T1000 (cell line): ENCODE measurements at places on chromosomes 5 and 9.

- DNase-seq = no peak
These were observed 393.6 kb upstream of the IZUMO3 start for GRCh38 chr9:24939109-24939850.

- no peak for DNase-seq
These were observed 27.2 kb downstream of the AHRR start for GRCh38 chr5:348726-349125.

GRCh38 chr9:133256136-133256461, 18.9 kb downstream of the ABO start:
- no peak for DNase-seq

DNA sequence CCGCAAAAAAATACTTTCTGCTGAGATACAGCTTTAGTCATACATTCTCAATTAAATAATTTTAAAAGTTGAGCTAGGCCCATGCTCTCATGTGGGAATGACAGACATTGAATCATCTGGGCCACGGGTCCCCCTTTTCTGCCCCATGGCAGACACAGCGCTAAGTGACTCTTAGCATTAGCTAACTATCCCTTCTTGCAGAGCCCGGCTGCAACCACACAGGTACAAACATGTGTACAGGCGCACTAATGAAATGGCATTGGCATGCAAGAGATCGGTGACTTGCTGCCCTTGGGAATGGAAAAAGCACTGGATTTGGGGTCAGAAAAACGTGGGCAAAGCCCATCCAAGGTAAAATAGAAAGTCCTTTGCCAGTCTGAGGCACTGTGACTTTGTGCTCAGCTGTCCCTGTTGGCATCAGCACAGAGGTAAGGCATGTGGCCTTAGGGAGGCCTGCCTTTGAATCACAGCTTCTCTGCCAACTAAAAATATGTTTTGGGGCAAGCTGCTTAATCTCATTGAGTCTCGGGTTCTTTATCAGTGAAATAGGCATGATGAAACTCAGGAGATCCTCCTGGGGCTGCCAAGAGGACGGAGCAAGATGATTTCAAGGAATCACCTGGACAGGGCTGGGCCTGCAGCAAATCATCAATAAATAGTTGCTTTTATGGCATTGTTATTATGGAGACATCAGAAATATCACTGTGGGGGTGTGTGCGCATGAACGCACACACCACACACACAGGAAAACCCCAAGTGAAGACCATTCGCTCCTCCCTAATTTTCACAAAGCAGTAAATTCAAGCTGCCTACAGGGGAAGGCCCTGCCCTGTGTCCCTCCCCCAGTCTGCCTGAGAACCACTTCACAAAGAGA, 54.2 kb downstream of the WHRN start:
- DNase-seq = no peak

GRCh38 chr9:126704157-126704891, 90.6 kb downstream of the LMX1B start:
- DNase-seq = no peak

DNA sequence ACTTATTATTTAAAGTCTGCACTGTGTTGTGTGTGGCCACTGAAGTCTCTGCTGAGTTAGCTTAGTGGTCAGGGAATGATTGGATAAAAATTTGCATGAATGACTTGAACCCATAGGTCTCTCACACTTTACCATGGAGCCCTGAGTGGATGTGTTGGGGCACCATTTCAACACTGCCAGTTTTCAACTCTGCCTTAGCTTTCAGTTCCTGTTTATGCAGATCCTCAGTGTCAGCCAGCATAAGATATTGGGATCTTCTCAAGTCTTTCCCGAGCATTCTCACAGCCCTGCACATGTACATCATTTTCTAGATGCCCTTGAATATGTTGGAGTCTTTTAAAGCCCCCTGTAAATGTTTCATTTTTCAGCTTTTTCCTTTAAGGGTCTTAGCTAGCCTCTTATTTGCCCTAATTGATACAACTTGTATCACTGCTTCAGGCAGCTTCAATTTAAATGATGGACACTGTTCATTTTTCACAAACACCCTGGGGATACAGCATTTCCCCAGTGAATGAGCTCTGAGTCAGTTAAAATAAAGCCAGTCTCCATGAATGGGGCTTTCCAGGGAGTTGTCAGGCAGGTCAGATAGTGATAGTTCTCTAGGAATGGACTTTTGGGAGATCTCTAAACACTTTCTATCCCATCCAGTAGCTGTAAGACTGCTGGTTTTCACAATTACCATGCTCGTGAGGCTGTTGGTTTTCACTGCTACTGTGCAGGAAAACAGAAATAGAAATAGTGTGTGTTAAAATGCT, 211.9 kb upstream of the PAPPA start:
- peak; percentile 9 for DNase-seq

- no peak for DNase-seq
These were observed 195.7 kb downstream of the ZNF608 start for GRCh38 chr5:124550731-124551130.

- DNase-seq = no peak
These were observed 156.9 kb downstream of the PAM start for GRCh38 chr5:102911973-102912372.

DNA sequence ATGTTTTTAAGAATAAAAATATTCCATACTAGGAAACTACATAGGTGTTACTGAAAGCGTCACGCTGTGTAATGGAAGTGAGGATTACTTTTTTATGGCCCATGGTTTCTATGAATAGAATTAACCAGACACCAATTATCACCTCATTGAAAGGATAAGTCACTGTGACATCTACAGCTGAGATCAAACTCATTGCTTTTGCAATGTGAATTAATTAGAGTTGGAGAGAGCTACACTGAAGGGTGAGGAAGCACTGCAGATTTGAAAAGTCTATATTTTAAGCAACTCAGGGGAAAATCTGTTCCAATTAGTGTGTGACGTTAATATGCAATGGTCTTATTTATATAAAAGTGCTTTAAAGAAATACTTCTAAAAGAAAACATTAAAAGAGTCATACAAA, 1300.1 kb upstream of the DMAC1 start:
- no peak for DNase-seq

GRCh38 chr9:131593091-131593820, 47.9 kb downstream of the PRRT1B start:
- no peak for DNase-seq

DNA sequence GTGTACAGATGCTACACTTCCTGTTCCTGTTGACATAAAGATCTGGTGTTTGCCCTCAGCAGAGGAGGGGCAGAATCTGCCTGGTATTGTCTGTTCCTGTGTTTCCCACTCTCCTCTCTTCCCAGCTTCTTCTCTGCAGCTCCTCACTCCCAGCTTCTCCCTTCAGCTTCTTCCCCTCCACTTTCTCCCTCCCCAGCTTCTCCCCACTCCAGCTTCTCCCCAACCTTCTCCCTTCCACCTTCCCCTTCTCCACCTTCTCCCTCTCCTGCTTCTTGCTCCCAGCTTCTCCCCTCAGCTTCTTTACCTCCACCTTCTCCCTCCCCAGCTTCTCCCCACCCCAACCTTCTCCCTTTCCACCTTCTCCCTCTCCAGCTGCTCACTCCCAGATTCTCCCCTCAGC, 148.9 kb upstream of the IRX2 start:
- no peak for DNase-seq

- DNase-seq = no peak
These were observed 125.5 kb downstream of the OLFM1 start for GRCh38 chr9:135212961-135213360.

GRCh38 chr5:316210-317085, 5.1 kb upstream of the AHRR start:
- no peak for DNase-seq

DNA sequence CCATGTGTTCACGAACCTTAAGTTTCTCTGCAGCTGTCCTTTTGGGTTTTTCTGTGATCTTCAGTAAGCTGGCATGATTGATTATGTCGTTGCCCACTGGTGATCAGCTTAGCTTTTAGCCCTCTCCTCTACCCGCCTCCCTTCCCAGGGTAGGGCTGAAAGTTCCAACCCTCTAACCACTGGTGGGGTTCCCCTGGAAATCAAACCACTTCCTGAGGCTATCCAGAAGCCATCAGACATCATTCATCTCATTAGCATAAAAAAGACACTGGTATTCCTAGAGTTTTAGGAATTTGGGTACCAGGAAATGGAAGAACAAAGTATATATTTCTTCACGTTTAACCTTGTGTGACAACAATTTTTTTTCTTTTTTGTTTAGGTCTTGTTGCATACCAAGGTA, 29.8 kb downstream of the SPIN1 start:
- no peak for DNase-seq

GRCh38 chr9:338602-339001, 123.9 kb downstream of the DOCK8 start:
- no peak for DNase-seq

DNA sequence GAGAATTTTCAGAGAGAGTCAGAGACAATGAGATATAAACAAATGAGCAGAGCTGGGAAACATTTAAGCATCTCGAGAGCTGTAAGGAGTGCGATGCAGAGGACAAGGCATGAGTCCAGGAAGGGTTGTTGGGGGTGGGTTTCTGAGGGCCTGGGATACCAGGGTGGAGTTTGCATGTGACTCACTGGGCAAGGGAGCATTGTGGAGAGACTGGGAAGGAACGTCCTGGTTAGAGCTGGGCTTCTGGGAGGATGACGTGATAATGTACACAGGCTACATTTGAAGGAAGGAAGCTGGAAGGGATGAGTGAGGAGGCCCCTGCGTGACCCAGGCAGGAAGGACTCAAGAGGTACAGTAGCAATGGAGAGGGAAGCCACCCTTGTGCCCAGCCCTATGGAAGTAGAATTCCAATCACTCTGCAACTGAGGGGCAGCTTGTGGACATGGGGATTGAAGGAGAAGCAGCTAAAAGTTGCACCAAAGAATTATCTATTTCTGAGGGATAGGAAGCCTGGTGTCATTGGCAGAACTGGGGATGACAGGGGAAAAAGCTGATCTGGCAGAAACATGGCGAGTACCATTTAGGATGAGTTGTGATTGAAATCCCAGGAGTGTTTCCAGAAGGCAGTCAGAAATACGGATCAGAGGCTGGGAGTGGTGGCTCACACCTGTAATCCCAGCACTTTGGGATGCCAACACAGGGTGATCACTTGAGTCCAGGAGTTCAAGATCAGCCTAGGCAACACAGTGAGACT, 59.3 kb upstream of the AFAP1L1 start:
- peak; percentile 62 for DNase-seq

DNA sequence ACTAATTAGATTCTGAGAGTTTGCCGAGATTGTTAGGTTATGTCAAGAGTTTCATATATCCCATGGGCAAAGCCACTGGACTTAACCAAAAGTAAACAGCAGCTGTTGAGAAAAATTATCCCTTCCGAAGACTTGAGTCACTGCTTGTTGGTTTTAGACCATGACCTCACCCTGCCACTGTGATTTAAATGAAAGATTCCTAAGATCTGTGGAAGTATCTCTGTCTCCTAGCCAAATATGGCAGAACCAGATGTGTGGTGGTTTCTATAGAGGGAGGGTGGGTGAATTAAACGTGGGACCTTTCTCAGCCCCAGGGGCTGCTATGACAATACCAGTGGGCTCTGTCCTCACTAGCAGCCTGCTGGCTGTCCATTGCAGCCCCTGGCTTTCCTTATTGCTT, 19.3 kb downstream of the DMRT3 start:
- no peak for DNase-seq

- DNase-seq = no peak
These were observed 926.3 kb upstream of the ARRDC3 start for GRCh38 chr5:92309336-92309991.
